ENCODE measurements at places on chromosomes 13 and 19.
A peak's percentile ranks its signal among the peaks of the same experiment; 100 is the strongest.

GRCh38 chr19:14118165-14119051 is 846 bp upstream of the PRKACA start:
- H3K27me3 ChIP-seq: no peaks in the 10 kb centered on the region
- H3K4me3 ChIP-seq: peak overlapping the region; percentile 94
- peak overlapping the region; percentile 67 for H3K27ac ChIP-seq
- H3K4me1 ChIP-seq: peaks cover 8% of the 10 kb centered on the region
- H3K36me3 ChIP-seq: no peaks in the 10 kb centered on the region

DNA sequence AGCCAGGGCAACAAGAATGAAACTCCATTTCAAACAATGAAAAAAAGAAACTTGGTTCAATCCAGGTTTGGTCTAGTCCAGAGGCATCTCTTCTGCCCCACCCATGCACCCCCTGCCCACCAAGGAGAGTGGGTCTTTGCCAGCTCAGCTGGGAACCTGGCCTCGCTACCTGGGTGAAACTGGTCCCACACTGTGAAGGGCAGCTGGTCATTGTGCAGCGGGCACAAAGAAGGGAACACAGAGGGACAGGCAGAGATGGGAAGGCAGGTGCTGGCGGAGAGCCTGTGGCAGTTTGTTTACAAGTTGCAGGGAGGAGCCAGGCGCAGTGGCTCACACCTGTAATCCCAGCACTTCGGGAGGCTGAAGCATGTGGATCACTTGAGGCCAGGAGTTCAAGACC is 50.2 kb downstream of the CPAMD8 start:
- DNase-seq: no peak
- no peaks in the 10 kb centered on the region for H3K27me3 ChIP-seq
- no peaks in the 10 kb centered on the region for H3K36me3 ChIP-seq
- H3K4me1 ChIP-seq: no peaks in the 10 kb centered on the region
- no peak overlapping the region for H3K27ac ChIP-seq

DNA sequence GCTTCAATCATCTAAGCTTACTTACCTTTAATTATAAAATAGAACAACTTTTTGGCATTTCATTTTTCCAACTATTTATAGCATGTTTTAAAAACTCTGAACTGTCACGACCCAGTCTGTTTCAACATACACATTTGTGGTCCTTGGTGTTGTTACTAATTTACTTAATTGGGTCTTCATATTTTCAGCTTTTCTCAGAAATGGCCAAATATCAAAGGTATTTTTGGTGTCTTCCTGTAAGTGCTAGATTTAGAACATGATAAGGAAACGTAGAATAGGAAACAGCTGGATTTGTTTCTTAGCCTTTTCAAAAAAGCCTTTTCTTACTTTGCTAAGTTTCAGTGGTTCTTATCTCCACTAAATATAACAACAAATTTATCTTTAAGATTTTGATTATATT is 11.4 kb downstream of the LPAR6 start:
- 0 out of 2 replicates have a peak, but pooled peaks cover 7% of the 10 kb centered on the region for H3K36me3 ChIP-seq
- H3K4me1 ChIP-seq: peaks cover 67% of the 10 kb centered on the region
- H3K27me3 ChIP-seq: no peaks in the 10 kb centered on the region
- peak overlapping the region; percentile 90 for H3K27ac ChIP-seq
- no peak for DNase-seq

GRCh38 chr19:52171321-52172169 is at the start of gene ZNF836:
TSS of gene ZNF836 (minus strand) at chr19:52171621. CDS start at chr19:52168072, 3,549 bp downstream.
- H3K4me3 ChIP-seq: peak within 1 kb of the TSS; percentile 75
- H3K4me1 ChIP-seq: no peaks in the 10 kb centered on the region
- H3K36me3 ChIP-seq: peaks cover 25% of the 10 kb centered on the region
- H3K27ac ChIP-seq: peak within 1 kb of the TSS; percentile 55

GRCh38 chr13:42656958-42657357 is 83.0 kb downstream of the TNFSF11 start:
- no peak overlapping the region for H3K4me3 ChIP-seq
- no peaks in the 10 kb centered on the region for H3K4me1 ChIP-seq
- no peaks in the 10 kb centered on the region for H3K36me3 ChIP-seq
- no peak overlapping the region for H3K27ac ChIP-seq

DNA sequence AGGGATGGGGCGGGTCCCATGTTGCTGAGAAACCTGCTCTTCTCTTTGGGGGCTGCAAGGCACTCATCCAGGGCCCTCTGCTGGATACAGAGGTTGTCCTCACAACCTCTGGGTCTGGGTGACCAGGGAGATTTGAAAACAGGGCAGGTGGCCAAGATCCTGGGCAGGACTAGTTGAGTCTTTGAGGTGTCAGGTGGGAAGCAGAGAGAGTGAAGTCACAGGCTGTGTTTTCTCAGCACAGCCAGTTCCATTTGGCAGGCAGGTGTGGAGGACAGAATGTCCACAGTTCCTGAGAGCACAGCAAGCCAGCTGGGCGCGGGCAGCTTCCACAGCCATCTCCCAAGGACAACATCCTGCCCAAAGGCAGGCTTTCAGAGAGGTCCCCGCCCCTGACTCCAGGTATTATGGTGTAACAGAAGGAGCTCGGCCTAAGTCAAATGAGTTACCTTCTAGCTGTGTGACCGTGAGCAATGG is 118.8 kb downstream of the NUFIP1 start:
- DNase-seq: no peak
- no peak overlapping the region for H3K4me3 ChIP-seq
- H3K27ac ChIP-seq: no peak overlapping the region
- no peaks in the 10 kb centered on the region for H3K36me3 ChIP-seq

DNA sequence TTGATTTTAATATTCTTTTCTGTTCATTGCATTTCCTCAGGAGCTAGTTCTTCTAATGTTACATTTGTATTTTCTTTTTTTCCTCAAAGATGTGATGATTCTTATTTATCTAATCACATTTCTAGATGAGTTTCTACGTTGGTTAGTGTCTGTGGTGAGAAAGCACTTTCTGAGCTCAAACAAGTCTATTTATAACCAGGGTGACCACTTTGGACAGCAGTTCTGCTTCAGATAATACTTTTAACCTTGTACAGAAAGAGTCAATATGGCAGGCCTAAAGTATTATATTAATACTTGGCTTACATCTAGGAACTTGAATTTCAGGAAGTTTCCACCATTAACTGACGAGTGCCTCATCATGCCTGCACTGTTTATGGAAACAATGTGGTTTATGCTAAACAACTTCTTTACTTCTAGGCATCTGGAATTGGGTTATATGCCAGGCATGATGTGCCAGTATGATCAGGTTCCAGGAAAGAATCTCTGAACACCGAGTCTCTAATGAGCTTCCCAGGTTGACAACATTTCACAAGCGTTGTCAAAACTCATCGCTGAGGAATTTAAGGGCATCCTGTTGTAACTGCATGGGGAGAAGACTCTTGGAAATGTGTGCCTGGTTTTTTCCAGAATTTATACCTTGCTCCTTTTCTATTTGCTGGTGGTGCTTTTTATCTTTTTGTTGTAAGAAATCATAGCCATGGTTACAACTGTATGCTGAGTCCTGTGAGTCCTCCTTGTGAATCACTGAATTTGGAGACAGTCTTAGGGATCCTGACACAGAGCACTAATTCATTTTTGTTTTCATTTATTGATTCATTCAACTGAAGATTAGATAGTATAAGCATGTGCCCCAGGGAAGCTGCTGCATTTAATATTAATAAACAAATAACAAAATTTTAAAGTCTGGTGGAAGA is 344.4 kb upstream of the PCDH9 start:
- no peaks in the 10 kb centered on the region for H3K36me3 ChIP-seq
- peak; percentile 35 for DNase-seq
- H3K27me3 ChIP-seq: no peaks in the 10 kb centered on the region
- no peak overlapping the region for H3K4me3 ChIP-seq
- peak overlapping the region; percentile 77 for H3K27ac ChIP-seq

DNA sequence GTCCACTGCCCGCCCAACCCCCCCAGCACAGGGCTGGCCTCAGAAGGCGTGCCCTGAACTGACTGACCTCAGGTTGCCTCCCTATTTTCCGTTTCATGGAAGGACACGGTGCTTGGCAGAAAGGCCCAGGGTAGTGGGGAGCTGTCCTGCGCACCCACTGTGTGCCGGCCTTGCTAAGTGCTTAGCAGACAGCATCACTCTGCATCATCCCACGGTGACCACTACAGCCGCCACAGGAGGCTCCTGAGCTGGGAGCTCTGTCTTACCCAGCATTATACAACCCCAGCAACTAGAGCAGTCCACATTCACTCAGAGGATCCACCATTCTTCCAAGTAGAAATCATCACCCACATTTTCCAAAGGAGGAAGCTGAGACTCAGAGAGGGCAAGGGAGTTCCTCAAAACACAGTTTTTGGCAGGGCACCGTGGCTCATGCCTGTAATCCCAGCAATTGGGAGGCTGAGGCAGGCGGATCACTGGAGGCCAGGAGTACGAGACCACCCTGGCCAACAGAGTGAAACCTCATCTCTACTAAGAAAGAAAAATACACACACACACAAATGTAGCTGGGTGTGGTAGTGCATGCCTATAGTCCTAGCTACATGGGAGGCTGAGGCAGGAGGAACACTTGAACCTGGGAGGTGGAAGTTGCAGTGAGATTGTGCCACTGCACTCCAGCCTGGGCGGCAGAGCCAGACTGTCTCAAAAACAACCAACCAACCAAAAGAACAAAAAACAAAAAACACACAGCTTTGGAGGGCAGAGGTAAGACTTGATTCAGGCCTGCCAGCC is 1.6 kb downstream of the SBK2 start:
- H3K27ac ChIP-seq: no peak overlapping the region
- H3K4me3 ChIP-seq: no peak overlapping the region
- H3K27me3 ChIP-seq: no peaks in the 10 kb centered on the region
- no peak for DNase-seq
- no peaks in the 10 kb centered on the region for H3K4me1 ChIP-seq

DNA sequence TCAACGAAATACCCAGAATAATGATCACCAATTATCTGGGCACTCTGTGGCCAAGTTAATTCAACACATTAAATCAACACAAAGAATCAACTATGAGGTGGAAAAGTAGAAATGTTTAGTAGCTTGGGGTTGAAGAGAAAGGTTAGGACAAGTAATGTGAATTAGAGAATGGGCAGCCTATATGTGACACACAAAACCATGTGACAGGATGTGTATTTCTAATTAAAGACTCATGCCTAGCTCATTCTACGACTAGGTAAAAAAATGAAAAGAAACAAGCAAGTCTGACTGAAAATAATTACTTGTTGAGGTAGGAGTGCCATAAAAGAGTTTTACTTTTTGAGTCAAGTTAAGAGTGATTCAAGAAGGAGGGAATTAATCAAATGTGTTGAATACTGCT is 2646.0 kb upstream of the PCDH20 start:
- no peaks in the 10 kb centered on the region for H3K4me1 ChIP-seq
- no peak overlapping the region for H3K27ac ChIP-seq
- no peak for DNase-seq
